LNCaP clone FGC (cell line): ENCODE measurements at places on chromosomes 16 and 17.

DNA sequence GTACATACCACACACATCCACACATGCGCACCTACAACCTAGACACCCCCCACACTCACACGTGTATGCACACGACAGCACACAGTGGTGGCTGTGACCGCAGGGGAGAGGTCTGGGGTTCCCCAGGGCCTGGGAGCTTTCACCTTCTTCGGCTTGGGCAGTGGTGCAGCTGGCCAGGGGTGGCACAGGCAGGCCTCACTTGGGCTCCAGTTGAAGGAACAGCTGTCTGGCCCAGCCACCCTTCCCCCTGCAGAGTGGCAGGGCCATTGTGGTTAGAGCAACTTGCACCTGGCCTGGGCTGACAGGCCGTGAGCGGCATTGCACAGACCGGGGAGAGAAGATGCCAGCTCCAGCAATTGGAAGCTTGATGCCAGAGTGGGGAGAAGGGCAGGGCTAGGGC, 114.5 kb upstream of the GSE1 start:
- DNase-seq: no peak

GRCh38 chr16:12199524-12199923, 223.0 kb downstream of the SNX29 start:
- DNase-seq: no peak

- no peak for DNase-seq
Observed at GRCh38 chr16:58176608-58177352, 21.1 kb downstream of the CSNK2A2 start.

DNA sequence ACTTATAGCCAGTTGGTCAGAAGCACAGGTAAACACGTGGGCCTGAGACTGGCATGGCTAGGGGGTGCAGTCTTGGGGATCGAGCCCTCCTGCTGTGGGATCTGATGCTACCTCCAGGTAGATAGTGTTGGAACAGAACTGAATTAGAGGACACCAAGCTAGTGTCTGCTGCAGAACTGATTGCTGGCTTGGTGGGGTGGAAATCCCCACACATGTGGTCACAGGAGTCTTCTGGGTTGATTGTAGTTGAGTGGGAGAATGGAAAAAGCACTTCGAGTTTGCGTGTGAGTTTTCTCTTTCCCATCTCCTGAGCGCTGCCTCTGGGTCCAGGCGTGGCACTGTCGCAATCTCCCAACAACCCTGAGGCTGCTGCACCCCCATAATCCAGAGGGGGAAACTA, 8.0 kb upstream of the SPATA32 start:
- no peak for DNase-seq

DNA sequence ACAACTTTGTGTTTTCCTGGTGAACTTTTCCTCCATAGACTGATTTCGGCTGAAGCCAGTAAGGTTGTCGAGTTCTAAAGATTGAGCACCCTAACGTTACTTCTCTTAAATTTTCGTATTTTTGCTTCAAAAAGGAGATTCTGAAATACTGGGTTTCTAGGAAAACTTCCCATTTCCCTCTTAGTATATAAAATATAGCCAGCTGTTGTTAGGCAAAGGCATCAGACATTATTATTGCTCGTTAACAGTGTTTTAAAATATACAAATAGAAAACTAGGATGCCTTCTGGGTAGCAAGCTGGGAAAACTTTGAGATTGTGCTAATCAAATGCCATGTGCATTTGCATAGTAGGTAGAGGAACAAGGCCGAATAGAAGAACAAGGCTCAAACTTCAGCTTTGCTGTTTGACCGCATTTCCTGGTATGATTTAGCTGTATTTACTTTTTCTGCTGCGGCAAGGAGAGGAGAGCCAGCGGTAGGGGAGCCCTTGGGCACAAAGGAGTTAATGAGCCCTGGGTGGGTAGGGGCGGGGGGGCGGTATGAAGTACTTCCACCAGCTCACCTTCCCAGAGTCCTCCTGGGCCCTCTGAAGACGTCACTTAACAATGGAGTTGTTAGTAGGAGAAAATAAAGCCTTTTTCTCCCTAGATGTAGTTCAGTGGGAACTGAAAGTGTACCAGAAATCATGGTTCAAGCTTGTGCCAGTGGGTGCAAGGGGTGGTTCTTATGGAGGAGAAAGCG, 151.9 kb downstream of the MSI2 start:
- DNase-seq: no peak

DNA sequence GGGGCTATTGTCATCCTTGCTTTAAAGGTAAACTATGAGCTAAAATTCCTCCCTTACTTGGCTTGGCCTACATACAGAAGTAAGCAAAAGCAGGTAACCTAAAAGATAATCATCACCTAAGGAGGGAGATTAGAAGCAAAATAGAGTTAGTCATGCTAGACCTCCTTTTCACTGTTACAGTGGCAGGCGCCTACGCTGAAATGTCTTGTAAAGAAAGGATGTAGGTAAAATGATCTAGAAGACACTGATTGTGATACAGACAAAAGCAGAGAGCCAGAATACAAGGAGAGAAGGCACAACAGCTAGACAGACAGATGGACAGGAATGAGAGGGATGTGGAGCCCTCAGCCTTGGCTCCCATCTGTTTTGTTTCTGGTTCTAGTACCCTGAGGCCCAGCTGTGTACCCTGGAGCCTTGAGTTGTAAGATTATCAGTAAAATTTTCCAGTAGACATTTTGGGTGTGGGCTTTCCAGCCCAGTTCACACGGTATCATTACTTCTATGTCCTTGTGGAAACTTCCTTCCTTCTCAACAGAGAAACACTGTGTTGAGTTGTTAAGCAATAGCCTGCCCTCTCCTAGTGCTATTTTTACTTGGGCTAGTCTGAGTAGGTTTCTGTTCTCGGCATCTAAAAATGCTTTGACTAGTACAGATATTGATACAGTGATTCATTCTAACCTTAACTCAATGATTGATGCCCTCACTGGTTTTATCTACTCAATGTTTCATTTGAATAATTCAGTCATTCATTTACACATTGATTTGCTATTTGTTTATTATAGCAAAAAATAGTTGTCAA, 7.7 kb upstream of the C16orf78 start:
- DNase-seq: no peak
